Heart right ventricle (tissue), 16 donors: ENCODE measurements at places on chromosomes 7 and 10.

GRCh38 chr10:43075612-43076003 lies 1.3 kb upstream of the RET start:
- DNase-seq = no peak

GRCh38 chr7:128699196-128699712 lies 27.2 kb downstream of the GARIN1A start:
- DNase-seq = no peak

GRCh38 chr7:120876922-120877321 lies 19.0 kb upstream of the TSPAN12 start:
- DNase-seq = no peak

DNA sequence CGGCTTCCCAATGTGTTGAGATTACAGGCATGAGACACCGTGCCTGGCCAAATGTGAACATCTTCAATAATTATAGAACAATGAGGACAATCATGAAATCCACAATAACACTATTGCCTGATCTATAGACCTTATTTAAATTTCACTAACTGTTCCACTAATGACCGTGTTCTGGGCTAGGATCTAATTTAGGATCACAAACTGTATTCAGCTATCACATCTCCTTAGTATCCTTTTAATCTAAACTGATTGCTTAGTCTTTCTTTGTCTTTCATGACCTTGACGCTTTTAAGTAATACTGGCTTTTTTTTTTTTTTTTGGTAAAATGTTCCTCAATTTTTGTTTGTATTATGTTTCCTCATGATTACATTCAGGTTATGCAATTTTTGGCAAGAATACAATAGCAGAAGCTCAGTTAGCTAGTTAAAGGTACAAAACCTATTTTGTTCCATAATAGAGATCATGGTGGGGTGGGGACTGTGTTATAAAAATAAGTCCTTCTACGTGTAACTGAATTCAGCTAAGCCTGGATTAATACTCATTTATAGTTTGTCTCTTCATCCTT lies 158.4 kb downstream of the AOAH start:
- DNase-seq = no peak

- no peak for DNase-seq
Observed at GRCh38 chr10:125992254-125992653, 95.9 kb downstream of the FANK1 start.

DNA sequence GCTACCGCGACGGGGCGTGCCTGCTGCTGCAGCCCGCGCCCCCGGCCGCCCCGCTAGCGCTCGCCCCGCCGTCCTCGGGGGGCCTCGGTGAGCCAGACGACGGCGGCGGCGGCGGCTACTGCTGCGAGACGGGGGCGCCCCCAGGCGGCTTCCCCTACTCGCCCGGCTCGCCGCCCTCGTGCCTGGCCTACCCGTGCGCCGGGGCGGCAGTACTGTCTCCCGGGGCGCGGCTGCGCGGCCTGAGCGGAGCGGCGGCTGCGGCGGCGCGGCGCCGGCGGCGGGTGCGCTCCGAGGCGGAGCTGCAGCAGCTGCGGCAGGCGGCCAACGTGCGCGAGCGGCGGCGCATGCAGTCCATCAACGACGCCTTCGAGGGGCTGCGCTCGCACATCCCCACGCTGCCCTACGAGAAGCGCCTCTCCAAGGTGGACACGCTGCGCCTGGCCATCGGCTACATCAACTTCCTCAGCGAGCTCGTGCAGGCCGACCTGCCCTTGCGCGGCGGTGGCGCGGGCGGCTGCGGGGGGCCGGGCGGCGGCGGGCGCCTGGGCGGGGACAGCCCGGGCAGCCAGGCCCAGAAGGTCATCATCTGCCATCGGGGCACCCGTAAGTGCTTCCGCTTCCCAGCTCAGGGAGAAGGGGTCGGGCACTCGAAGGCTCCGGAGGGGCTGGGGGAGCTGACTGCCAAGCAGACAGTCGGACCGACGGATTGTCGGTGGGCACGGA lies 761 bp downstream of the PTF1A start:
- DNase-seq = no peak

DNA sequence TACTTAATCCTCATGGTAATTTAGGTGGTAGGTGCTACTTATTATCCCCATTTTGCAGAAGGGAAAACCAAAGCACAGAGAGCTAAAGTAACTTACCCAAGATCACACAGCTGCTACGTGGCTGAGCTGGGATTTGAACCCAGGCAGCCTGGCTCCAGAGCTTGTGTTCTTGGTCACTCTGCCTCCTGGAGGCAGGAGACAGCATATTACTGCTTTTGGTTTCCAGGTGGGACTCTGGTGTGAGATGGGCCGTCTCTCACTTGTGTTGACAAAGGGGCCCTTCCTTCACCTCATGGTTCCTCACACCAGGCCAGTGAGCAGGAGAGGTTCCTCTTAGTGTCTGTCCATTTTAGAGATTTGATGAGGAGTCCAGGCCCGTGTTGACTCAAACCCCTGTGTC lies 79.8 kb upstream of the PPIF start:
- DNase-seq = no peak

DNA sequence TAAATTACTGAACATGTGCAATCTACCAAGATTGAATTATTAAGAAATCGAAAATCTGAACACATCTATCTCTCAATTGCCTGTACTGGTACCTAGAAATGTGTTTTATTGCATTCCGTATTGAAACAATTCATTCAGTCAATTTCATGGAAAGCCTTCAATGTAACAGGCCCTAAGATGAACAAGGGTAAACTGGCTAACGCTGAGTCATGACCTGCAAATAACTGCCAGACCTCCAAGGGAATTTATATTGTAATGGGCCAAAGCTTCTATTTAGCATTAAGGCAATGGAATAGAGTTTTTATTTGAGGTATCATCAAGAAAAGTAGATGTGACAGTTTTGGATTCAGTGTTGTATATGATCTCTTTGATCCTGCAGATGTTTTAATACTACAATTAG lies 49.9 kb upstream of the CD36 start:
- DNase-seq = no peak

GRCh38 chr10:83921984-83922860 lies 217.1 kb upstream of the GHITM start:
- no peak for DNase-seq

- no peak for DNase-seq
Observed at GRCh38 chr7:26659121-26659520, 205.3 kb downstream of the SKAP2 start.

GRCh38 chr7:105206985-105207384 lies 181.7 kb downstream of the SRPK2 start:
- no peak for DNase-seq

GRCh38 chr10:98295907-98296306 lies 27.9 kb upstream of the LOXL4 start:
- DNase-seq = no peak

- DNase-seq = no peak
Observed at GRCh38 chr7:95906851-95907250, 134.5 kb downstream of the DYNC1I1 start.

GRCh38 chr7:121558288-121558687 lies 162.2 kb upstream of the FAM3C start:
- DNase-seq = no peak

- DNase-seq = no peak
Observed at GRCh38 chr7:27367179-27367932, 124.8 kb downstream of the EVX1 start.

DNA sequence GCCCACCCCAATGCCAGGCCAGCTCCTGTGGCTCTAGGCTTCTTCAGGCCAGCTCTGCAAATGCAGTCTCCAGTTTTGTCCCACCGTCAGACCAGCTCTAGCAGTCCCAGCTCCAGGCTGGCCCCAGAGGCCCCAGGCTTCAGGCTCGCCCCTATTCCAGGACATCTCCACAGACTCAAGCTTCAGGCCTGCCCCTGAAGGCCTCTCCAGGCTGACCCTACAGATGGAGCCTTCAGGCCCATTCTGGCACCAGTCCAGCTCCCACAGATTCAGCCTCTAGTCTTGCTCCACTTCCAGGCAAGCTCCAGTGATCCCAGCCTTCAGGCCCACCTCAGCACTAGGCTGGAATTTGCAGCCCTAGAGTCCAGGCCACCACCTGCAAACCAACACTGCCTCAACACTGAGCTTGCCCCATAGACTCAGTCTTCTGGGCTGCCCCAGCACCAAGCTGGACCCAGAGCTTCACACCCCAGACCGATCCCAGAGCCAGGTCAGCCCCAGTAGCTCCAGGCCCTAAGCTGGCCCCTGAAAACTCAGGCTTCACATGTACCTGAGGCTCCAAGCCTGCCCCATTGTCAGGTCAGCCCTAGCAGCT lies 170.2 kb downstream of the ITGB1 start:
- DNase-seq = no peak

GRCh38 chr10:125023862-125024496 lies 82.1 kb downstream of the ZRANB1 start:
- DNase-seq = peak; percentile 78

DNA sequence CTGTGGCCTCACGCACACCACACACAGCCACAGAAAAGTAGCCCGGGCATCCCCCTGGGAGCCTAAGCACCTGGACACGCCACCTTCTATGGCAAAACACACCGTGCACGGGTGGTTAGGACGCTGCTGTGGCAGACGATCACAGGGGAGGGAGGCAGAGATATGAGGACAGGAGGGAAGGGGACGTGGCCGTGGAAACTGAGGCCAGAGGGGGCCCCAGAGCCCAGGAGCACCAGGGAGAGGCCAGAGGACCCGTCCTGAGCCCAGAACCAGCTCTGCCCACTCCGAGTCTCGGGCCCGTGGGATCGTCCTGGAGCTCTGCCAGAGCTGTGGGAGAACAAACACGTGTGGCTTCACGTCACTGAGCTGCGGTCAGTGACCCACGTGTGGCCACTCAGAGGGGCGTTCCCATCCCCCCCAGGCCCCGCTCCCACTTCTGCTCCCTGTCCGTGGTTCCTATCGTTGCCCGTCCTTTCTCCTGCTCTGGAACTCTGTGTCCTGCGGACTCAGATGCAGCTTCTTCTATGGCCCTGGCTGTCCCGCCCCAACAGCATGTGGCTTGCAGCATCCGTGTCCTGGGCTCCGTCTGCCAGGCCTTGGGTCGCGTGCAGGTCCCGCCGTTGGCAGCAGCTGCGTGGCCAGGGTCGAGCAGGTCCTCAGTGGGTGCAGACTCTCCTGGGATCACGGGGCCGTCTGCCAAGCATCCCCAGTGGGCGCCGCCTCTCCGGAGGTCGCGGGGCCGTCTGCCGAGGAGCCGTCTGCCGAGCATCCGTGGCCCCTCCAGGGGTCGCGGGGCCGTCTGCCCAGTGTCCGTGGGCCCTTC lies 31.0 kb downstream of the GET4 start:
- DNase-seq = peak; percentile 43

GRCh38 chr7:30451539-30452279 lies 26.9 kb downstream of the NOD1 start:
- DNase-seq = no peak

DNA sequence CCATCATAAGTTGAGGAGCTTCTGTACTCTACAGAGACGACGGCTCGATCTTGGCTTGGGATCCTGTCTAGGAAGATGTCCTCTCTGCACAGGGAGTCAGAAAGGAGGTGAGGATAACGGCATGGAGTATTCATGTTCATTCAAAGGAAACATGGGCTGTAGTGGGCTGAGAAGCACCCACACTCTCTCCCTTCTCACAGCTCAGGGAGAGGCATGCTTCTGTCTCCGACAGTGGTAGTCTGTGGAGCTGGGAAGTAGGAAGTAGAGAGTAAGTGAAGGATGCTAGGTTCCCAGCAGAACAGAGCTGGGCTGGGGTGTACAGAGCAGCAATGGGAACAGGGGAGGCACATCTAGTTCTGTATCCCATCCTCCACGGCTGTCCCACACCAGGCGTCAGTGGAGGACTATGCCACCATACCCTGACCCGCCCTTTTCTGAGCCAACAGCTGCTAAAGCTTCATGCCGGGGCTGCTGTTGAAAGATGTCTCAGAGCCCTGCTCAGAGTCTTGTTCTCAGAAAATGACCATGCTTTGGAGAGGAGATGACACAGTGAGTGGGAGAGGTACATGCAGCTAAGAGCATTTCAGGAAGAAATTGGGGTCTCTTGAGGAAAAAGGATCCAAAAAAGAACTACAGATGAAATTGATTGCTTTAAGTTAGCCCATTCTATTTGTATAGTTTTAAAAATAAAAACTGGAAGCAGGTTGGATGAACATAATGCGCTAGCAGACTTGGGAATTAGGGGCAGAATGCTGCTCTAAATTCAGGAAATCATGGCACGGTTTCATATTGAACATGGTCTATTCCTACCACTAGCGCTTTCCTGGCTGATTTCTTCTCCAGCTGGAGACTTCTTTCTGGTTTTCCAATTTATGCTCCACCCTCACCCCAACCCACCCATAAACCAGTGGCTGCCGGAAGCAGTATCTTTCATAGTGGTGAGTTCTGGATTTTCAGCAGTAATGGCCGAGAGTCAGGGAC lies 138.6 kb downstream of the CHN2 start:
- no peak for DNase-seq

- no peak for DNase-seq
Observed at GRCh38 chr7:21041666-21042065, 255.0 kb upstream of the SP8 start.

DNA sequence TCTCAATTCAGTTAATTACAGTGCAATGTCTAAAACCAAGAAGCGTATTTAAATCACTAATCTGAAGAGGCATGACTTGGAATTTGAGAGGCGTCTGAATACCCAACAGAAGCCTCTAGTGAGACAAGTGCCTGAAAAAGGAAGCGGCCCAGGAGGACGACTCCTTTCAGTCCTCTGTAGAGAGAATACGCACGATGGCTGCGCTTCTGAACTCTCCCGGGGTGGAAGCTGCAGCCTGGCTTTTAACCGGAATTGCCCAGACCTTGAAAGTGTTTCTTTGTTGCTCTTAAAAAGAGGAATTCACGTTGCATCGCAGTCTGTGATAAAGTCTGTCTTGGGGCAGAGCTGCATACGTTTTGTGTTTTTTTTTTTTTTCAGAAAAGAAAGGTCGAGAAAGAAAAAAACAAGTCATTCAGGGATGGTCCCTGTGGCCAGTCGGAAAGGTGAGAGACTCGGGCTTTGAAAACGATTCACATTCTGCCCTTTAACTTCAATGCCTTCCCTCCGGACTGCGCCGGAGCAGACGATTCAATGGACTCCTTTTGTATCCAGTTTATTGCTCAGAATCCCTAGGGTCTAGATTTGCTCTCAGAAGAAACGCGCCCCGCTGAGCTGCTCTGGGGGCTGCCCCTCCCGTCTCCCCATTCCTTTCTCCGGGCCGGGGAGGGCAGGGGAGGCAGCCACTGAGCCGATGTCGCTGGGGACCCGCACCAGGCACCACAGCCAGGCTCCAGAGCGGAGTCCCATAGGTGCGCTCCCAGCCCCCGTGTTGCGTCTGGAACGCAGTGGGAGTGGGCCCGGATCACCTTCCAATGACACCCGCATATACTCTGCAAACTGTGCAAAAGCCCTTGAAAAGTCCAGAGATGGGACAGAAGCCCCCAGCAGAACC lies 994 bp upstream of the PTF1A start:
- DNase-seq = no peak
